ENCODE measurements at places on chromosomes 7 and 10. TPM values are rescaled to one million over a fixed set of nuclear protein-coding genes. Genes with fewer than 3 reads are reported as not detected.

Gene AGAP5
- 0.81 TPM for total RNA-seq

Gene POMZP3
- 6.0 TPM for total RNA-seq

Gene TBXAS1
- 0.19 TPM for total RNA-seq

Gene ATP6V0A4
- total RNA-seq: 0.06 TPM

Gene ZNF92
- total RNA-seq: 6.2 TPM

Gene ZWINT
- total RNA-seq: 54.9 TPM

Gene PTPRN2
- 1.9 TPM for total RNA-seq

Gene PNLIPRP3
- not detected for total RNA-seq

Gene TYW1B
- 0.97 TPM for total RNA-seq

Gene DKK1
- 21.4 TPM for total RNA-seq

Gene OR9A2
- total RNA-seq: not detected

Gene ASB10
- total RNA-seq: not detected

Gene FAM170B
- not detected for total RNA-seq

Gene ZNF33B
- 24.7 TPM for total RNA-seq

Gene AKR1C1
- 0.65 TPM for total RNA-seq

Gene NRG3
- total RNA-seq: 10.6 TPM

Gene MBLAC1
- 1.8 TPM for total RNA-seq

Gene C10orf105
- total RNA-seq: not detected

Gene PRSS37
- total RNA-seq: not detected

Gene CNTNAP2
- 1.3 TPM for total RNA-seq

Gene C10orf53
- not detected for total RNA-seq

Gene ABCB1
- total RNA-seq: 4.5 TPM

Gene LEP
- total RNA-seq: not detected

Gene GRM3
- total RNA-seq: not detected

Gene LIPK
- not detected for total RNA-seq

Gene CHN2
- 0.76 TPM for total RNA-seq

Gene UPK3BL2
- total RNA-seq: 1.1 TPM

Gene PANK1
- 5.1 TPM for total RNA-seq

Gene SAMD9L
- total RNA-seq: 26.6 TPM

Gene TMEM229A
- total RNA-seq: not detected

Gene DBNL
- total RNA-seq: 159 TPM

Gene OR2A42
- not detected for total RNA-seq

Gene KCNIP2
- 0.31 TPM for total RNA-seq

Gene PNLIP
- total RNA-seq: not detected

Gene WDR86
- not detected for total RNA-seq

Gene BMPER
- 0.16 TPM for total RNA-seq

Gene ELOVL3
- total RNA-seq: not detected

Gene EPHA1
- not detected for total RNA-seq

Gene PAX4
- total RNA-seq: not detected

Gene DEPP1
- 392 TPM for total RNA-seq

Gene RET
- not detected for total RNA-seq

Gene SPAM1
- not detected for total RNA-seq

Gene MRLN
- total RNA-seq: not detected

Gene PIK3CG
- total RNA-seq: 5.3 TPM

Gene PKD2L1
- total RNA-seq: not detected
